Effector CD4-positive, alpha-beta T cell (primary cell): ENCODE measurements at places on chromosomes 2 and 18.

DNA sequence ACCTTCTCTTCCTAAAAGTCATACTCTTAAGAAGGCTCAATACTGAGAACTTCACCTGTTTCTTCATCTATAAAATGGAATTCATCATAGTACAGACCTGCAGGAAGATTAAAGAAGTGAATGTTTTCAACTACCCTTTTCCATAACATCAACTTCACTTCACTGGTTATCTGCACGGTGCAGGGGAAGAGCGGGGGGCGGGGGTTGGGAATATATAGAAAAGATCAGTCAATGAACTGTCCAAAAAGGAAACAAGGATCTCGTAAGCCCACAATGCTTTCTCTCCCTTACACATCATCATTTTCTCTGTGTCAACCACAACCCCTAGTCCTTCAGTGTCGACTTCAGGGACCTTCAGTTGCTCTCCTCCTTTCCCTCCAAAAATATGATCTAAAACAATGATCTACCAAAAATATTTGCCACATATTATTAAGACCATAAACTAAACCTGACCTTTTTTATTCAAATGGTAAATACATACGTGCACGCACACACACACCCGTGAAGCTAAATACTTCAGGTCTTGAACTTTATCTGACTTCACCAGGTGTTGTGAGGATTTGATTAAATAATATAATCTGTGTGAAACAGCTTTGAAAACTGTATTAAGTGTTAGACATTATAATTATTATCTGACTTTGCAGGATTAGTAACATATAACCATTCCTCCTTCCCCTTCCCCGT is 4.9 kb downstream of the MBOAT2 start:
- no peak for DNase-seq

- no peak for DNase-seq
Measured at GRCh38 chr2:233481368-233482142, 85.0 kb downstream of the USP40 start.

GRCh38 chr2:133503323-133503722 is 64.9 kb downstream of the NCKAP5 start:
- no peak for DNase-seq

DNA sequence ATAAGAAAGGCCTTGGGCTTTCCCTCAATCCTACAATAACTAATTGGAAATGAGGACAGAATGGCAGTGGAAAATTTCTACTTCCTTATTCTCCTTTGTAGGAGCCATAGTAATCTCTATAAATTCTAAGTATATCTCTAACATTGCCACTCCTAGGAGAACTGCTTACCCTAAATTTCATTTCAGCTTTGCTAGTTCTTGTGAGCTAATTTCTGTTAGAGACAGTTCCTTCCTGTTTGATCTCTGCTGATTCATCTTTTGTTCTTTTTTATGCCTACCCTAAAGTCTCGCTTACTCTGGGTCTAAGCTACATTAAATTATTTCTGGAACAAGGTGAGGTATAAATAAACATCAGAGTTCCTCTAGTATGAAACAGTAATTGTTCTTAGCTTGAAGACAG is 25.7 kb downstream of the ABHD3 start:
- DNase-seq = no peak

DNA sequence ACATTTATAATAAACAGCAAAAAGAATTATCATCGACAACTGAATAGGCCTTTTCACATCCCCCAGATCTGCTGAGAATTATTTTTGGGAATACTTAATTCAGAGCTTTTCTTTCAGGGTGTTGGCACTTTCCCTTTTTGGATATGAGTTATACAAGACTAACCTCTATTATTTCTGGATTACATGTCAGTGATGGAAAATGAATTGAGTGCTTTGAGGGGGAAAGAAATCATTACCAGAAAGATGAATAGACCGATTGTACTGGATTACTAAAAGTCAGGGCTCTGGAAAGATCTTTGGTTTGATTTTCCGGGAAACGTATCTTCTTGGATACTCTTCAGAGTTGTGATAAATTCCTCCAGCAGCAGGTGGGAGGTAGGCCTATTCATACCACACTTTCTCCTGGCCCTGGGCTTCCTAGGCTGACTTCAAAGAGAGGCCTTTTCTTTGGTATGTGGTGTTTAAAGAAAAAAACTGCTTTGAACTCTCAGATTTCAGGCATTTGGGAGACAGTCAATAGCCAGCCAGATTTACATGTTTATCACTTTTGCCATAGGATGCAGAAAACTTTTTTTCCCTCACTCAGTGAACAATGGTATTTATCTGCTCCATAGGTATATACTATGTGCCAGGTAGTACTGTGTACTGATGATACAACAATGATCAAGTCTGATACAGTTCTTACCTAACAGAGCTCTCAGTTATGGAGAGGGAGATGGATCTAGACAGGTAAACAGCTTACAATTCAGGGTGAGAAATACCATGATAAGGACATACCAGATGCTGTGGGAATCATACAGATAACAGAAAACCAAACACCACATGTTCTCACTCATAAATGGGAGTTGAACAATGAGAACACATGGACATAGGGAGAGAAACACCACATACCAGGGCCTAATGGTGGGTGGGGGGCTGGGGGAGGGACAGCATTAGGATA is 63.3 kb upstream of the ACTR3 start:
- DNase-seq = no peak

- no peak for DNase-seq
Measured at GRCh38 chr18:424071-424661, 76.3 kb downstream of the COLEC12 start.

GRCh38 chr2:217864963-217865772 is 137.6 kb downstream of the TNS1 start:
- DNase-seq = no peak

DNA sequence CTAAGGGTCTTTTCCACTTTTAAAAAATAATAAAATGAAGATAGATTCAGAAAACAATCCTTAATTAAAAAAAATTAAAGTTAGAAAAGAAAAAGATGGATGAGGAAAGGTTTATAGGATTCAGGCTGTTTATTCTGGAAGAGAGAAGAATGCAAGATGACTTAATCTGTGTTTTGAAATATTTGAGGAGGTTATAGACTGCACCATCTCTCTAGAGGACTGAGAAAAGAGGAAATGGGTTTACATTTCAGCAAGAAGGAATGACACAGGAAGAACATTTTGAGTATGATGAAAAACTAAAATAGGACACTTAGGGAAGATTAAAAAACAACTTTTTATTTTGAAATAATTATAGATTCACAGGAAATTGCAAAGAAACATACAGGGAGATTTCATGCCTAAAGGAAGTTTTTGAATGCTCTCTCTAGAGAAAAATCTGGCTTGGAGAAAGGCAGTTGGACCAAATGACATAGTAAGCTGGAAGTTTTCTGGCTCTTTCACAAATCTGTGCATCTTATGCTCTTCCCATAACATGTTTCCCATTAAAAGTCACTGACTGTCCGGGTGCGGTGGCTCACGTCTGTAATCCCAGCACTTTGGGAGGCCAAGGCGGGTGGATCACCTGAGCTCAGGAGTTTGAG is 75.0 kb downstream of the CERS6 start:
- no peak for DNase-seq

- no peak for DNase-seq
Measured at GRCh38 chr18:79796531-79797405, 970 bp upstream of the KCNG2 start.

DNA sequence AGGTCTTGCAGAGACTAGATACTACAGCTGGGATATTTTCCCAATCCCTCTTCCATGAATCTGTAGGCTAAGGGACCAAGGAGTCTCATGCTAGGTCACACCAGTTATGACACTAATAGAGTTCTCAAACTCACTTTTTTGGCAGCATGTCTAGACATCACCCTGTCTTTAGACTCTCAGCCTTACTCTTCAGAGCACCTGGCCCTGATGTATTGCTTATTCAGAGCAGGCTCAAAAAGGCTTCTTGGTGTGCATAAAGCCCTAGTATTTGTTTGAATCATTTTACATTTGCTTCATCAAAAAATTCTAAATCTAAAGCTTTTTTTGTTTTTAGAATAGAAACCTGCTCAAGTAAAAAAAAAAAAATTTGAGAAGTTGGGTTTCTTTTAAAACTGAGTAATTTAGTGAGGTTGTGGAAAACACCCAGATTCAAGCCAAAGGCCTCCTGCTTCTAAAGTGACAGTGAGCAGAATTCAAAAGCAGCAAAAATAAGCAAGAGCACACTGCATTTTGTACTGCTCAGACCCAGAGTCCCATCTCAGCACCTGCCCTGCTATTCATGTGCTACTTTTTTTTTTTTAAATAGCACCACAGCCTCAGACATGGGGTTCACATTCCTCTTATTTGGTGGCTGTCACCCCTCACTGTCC is 18.0 kb upstream of the DNAH6 start:
- no peak for DNase-seq

- no peak for DNase-seq
Measured at GRCh38 chr2:222572751-222573174, 83.1 kb downstream of the FARSB start.

DNA sequence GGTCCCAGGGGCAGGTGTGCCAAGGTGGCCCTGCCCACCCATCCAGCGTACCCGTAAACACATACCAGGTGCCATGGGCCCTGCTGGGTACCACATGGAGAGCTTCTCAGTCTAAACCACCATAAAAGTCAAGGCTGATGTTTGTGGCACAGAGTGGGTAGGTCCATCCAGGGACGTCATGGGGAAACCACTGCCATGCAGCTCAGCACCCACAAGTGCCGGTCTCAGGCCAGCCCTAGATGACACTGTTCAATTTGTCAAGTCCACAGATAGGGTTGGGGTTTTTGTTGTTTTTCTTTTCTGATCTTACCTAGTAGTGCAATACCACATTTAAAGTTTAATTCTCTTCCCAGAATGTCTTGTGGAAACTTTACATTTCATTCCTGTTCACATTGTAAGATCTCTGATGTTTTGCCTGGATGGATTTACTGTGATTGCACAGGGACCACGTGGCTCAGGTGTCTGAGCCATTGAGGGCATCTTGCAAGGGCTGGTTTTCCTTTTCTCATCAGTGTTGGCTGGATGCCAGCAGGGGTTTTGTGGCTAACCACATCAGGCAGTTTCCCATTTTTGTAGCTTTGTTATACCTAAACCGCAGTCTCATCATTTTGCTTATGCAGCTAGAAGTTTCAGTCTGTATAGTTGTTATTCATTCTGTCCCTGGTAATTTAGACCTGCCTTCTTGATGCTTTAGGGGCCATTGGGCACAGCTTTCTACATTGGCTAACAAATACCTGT is 64.7 kb downstream of the STK25 start:
- peak; percentile 70 for DNase-seq

DNA sequence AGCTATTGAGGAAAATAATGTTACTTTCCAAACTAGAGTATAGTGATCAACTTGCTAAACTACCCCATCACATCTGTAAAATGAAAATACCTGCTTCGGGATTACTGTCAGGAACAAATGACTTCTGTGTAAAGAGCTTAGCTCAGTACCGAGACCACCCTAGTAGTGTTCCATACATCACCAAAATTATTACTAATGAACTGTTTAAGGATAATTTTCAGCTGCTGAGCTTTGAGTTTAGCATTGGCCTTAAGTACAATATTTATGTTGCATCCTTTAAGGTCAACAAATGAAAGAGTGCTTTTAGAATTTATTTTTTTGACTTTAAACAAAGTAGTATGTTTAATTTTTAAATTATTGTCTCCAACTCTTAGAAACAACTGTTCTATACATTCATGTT is 144.1 kb downstream of the LCLAT1 start:
- DNase-seq = no peak

DNA sequence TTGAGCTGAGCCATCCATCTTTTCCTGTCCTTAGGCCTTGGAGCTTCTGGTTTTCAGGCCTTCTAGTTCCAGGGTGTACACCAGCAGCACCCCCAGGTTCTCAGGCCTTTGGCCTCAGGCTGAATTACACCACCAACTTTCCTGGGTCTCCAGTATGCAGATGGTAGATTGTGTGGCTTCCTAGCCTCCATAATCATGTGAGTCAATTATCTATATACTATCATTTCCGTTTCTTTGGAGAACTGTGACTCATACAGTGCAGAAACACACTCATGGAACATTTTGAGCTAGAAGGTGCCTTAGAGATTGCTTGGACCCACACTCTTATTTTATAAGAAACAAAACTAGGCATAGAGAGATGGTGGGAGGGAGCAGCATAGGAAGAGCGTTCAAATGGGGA is 167.4 kb downstream of the NCK2 start:
- DNase-seq = no peak

DNA sequence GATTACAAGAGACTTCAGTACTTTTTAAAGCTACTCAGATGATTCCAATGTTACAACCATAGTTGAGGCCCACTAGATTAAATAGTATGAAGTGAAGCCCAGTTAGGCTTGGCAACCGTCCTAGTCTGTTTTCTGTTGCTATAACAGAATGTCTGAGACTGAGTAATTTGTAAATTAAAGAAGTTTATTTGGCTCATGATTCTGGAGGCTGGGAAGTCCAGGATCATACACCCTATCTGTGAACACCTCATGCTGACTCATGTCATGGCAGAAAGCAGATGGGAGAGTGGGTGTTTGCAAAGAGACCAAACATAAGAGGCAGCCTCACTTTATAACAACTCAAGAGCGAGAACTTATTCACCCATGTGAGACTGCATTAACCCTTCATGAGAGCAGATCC is 63.1 kb downstream of the CCDC150 start:
- no peak for DNase-seq

GRCh38 chr2:207121784-207122183 is 44.0 kb downstream of the KLF7 start:
- DNase-seq = no peak

DNA sequence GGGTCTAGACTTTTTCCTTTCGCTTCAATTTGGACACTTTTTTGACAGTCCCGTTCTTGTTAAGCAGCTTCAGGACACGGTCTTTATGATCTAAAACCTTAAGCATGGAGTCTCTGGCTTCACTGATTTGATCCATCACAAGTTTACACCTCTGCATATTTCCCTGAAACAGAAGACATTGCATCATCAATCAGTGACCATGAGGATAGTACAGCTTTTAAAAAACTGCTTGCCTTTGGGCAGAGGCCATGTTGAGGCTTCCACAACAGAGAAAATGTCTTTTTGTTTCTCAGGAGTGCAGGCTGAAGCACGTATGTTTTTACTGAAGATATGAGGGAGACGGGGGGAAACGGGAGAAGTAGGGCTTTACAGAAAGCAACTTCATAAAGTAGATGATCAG is 56.2 kb upstream of the AMMECR1L start:
- no peak for DNase-seq

GRCh38 chr2:58720770-58721697 is 479.9 kb upstream of the FANCL start:
- no peak for DNase-seq

DNA sequence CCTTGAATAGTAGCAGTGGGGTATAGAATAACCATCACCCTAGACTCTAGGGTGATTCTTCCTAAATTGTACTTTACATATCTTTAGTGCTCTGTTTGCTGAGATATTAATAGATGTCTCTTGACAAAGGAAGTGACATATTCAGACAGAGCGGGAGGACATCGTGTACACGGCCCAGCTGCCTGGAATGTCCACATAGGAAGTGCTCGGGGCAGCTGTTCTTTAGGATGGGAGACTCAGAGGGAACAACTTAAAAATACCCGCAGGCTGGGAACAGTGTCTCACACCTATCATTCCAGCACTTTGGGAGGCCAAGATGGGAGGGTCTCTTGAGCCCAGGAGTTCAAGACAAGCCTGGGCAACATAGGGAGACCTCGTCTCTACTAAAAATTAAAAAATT is 206.1 kb downstream of the FAM210A start:
- no peak for DNase-seq

- no peak for DNase-seq
Measured at GRCh38 chr2:171180229-171180930, 19.7 kb upstream of the TLK1 start.
